ENCODE measurements at places on chromosomes 7 and 10.

- no peak for DNase-seq
Observed at GRCh38 chr10:125082881-125083575, 77.3 kb downstream of the CTBP2 start.

DNA sequence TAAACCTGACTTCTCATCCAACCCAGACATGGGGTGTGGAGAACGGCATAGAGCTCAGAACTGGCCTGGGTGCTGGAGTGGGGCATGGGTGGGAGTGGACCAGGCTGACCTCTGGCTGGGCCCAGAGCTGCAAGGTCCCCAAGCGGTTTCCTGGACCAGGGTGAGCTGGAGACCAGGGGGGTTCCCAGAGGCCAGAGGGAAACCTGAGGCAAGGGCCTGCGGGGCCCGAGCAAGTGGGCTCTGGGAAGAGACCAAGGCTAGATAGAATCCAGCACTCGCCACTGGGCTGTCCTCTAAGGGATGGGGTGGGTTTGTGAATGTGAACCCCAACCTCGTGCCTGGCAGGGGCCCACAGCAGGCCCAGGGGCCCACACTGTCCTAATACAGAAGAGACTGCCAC, 39.4 kb upstream of the RET start:
- DNase-seq = no peak

GRCh38 chr10:35346248-35346647, 9.9 kb downstream of the CCNY start:
- no peak for DNase-seq

DNA sequence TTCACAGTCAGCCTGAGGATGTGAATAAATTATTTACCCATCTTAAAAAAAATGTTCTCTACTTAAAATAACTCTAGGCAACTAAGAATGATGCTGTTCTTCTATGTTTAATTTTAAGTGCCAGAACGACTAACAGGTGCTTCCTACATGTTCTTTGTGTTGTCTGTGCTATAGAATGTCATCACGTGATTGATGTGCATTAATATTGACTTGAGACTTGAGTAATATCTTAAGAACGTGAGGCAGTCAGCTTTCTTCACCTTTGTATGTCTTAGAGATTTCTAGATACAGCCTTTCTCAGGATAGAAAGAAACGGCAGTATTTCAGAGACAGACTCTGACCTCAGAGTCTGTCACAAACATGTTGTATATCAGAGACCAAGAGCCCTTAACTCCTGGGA, 274.6 kb downstream of the KCND2 start:
- no peak for DNase-seq

- DNase-seq = no peak
Observed at GRCh38 chr7:43105521-43106120, 6.8 kb upstream of the HECW1 start.

- DNase-seq = no peak
Observed at GRCh38 chr7:150431839-150432658, 18.4 kb upstream of the GIMAP8 start.
